ENCODE measurements at places on chromosomes 7 and 10.

DNA sequence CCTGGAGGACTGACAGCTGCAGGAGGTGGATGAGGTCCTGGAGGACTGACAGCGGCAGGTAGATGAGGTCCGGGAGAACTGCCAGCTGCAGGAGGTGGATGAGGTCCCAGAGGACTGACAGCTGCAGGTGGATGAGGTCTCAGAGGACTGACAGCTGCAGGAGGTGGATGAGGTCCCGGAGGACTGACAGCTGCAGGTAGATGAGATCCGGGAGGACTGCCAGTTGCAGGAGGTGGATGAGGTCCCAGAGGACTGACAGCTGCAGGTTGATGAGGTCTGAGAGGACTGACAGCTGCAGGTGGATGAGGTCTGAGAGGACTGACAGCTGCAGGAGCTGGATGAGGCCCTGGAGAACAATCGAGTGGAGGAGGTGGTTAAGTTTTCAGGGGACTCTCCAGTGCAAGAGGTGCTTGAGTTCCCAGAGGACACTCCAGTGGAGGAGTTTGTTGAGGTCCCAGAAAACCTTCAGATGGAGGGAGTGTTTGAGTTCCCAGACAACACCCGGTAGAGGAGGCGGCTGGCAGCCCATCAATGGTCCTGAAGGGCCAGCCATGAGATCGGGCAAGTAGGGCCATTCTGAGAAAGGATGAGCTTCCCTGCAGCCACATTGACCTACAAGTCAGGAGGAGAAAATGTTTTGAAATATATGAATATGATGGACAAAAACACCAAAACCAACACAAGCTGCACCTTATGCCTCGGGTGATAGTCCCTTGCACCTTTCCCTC lies 4.7 kb upstream of the EIF5AL1 start:
- no peak for DNase-seq

GRCh38 chr7:39949971-39950472 lies at the start of gene CDK13:
Gene CDK13 (plus strand): TSS chr7:39950256. CDS start chr7:39950642, 386 bp downstream.
- no peak for DNase-seq

GRCh38 chr10:103481974-103482531 lies 3.0 kb upstream of the CALHM3 start:
- DNase-seq: no peak

GRCh38 chr7:90412458-90413184 lies 9.4 kb downstream of the CLDN12 start:
- no peak for DNase-seq

DNA sequence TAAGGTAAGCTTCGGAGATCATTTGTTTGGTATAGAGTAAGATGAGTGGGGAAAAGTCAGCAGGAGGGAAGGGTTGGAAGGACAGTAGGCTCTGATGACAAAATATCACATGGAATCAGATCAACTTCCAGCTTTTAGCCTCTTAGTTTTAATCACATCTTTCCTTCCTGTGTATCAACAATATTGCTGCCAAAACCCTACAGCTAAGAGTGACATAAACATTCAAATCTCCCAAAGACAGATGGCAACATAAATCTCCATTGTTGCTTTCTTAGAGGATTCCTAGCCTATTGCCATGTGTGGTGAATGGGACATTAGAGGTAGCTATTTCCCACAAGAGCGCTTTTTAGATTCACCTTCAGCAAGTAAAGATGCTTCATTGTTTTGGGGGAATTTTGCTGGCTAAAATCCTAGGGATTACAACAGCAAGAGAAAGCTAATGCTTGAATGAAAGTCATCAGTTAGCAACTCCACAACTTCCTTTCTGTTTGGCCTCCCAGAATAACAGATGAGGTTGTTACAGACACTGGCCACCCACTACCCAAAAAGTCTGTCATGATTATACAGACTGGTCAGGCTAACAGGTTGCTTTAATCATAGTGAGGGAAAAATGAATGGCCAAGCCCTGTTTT lies 35.2 kb upstream of the FZD1 start:
- no peak for DNase-seq

GRCh38 chr10:28705472-28705871 lies 28.2 kb downstream of the BAMBI start:
- DNase-seq: no peak

DNA sequence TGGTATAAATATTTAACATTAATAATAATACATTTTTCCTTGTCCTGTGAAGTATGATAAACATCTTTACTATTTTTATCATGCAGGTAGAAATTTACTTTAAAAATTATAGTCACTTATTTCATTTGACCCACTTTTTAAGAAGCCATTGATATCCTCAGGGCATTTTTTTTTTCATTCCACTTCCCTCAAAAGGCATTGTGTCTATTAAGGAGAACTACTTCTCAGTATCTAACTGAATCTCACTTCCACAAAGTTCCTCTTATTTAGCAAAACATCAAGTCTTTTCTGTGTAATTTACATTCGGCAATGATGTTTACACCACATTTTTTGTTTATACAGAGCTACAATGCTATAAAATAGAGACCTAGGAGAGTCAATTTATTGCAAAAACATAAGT lies 388.2 kb upstream of the AKR1E2 start:
- DNase-seq: no peak

- no peak for DNase-seq
These were observed 183.0 kb upstream of the ANK3 start for GRCh38 chr10:60572511-60573194.

GRCh38 chr10:58795560-58795959 lies 282.9 kb downstream of the BICC1 start:
- DNase-seq: no peak

GRCh38 chr10:64115908-64116643 lies 594.9 kb downstream of the REEP3 start:
- DNase-seq: no peak

DNA sequence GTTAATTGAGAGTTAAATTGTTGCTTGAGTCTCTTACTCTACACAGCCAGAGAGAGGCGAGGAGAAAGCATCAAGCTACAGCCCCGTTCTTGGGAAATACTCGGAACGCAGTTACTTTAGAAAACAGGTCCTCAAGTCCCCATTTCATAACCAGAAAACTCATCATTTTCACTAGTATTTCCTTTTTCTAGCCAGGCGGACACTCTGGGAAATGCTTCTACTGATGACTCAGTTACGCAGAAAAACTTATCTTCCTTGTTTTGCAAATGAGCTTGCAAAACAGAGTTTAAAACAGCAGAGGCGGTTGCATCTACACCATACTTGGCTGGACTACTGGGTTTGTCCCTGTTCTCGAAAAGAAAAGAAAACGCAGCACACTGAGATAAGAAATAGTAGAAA lies 111.4 kb upstream of the FGFR2 start:
- no peak for DNase-seq

GRCh38 chr7:18257711-18258110 lies 230.1 kb upstream of the PRPS1L1 start:
- no peak for DNase-seq

DNA sequence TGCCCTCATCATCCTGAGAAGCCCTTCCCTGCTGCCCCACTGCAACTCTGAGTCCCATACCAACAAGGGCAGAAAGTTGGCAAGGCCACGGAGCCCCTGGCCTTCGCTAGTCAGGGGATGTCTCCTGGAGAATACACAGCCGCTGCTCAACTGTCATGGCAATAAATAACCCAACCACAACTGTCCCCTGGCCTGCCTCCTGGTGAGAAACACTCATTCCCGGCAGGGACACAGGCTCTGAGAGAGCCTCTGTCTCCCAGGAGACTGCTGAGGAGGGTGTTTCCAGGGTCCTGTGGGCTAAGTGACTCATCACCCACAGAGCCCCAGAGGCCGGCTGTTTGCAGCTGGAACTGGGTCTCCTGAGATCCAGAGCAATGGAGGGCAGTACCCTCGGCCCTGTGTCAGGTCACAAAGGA lies 354.1 kb downstream of the TNS3 start:
- DNase-seq: no peak

- no peak for DNase-seq
These were observed 303.5 kb upstream of the AOAH start for GRCh38 chr7:37027557-37028341.

GRCh38 chr10:97331153-97331703 lies 3.3 kb downstream of the FRAT2 start:
- no peak for DNase-seq

- no peak for DNase-seq
These were observed 9.9 kb downstream of the HABP2 start for GRCh38 chr10:113562704-113563103.

DNA sequence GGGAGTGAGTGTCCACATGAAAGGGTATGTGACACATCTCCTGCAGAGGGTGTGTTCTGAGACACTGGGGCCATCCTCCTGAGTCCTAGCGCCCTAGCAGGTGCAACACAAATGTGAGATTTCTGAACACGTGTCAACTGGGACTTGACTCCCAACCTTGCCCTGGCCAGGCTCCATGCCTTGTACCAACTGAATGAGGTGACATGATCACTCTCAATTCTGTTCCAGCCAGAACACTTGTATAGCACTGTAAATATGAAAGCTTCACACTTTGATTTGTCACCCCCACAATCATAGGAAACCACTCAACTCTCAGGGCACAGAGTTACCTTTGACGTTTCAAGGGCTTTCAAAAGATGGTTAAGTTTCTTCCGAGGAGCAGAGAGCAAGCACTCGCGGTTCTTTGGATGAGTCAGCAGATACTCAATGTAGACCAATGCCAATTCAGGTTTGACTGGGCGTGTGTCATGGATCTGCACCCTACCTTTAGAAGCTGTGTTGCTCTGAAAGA lies 48.6 kb downstream of the NCAPG2 start:
- DNase-seq: no peak

DNA sequence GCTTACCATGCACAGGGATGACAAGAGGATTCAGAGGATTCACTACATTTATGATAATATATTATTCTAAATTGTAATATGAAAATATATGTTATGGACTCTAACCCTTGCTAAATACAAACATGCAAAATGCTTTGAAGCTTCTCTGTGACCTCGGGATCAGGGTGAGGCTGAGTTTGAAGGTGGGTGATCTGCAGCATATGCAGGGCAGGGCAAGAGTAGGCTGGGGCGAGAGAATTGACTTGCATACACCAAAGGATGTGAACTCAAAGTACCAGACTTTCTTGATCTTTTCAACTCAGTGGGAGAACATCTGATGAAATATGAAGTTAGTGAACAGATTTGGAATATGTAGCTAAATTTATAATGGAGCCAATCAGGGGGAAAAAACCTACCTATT lies 57.0 kb downstream of the GPR158 start:
- DNase-seq: no peak

DNA sequence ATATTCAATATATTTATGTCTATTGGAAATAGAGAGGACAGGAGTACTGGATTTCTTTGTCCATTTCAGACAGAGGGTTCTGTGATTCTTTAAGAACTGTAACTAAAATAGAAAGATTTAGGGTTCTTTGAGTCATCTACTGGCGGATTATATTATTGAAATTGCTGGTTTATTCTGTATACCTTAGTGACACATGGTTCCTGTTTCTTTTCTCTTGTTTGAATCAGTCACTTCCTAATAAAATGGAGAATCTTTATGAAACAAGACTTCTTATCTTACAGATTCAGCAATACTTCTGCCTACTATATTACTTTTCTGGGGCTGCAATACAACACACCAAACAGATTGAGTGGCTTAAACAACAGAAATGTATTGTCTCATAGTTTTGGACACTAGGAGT lies 20.8 kb upstream of the ZNF800 start:
- DNase-seq: no peak

- DNase-seq: no peak
These were observed 39.0 kb downstream of the TET1 start for GRCh38 chr10:68598978-68599770.

- peak; percentile 3 for DNase-seq
These were observed 220.2 kb downstream of the DGKI start for GRCh38 chr7:137626469-137627067.

DNA sequence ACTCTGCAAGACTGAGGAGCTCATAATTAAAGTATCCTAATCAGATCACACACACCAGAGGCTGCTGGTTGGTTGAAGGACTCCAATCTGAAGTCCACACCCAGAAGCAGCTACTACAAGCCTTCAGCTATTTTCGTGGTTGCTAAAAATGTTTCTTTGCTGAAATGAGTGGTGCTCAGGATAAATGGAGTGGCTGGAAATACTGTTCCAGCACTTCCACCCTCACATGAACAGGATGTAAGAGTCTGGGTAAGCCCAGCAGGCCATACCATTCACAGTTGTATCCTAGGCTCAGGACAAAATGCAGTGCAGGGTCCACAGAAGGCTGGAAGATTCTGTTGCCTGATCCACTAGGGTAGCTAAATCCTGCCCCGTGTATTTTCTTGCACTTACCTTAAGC lies 34.1 kb downstream of the AFAP1L2 start:
- DNase-seq: no peak

DNA sequence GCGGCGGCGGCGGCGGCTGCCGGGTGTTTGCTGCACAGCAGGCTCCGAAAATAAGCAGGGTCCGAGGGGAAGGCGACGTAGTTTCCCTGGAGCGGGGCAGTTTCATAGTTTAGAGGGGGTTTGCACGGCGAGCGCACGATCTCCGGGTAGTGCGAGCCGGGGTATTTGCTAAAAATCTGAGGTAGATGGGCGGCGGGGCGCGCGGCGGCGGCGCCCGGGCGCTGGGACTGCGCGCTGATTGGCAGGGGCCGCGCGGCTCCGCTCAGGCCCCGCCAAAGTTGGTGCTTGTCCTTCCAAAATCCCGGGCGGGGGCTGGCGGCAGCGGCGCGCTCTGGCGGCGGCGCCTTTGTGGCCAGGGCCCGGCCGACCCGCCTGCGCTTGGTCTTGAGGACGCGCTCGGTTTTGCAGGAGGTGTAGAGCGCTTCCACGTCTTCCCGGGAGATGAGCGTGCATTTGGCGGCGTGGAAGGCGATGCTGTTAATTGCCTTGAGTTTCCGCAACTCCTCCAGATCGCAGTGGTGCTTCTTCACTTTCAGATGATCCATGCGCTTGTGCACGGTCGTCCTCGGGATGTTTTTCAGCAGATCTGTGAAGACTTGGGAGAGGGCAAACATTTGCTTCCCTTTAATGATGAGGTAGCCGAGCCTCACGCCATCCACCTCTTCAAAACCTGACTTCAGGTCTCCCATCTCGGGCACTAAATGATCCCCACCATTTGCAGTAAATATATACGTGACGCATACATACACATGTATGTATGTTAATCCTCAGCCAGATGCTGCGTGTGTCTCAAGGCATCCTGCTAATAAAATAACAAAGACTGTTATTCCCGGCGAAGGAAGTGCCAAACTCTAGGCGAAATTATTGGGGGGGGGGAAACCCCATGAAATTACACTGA lies 8.1 kb downstream of the SKIDA1 start:
- DNase-seq: no peak

GRCh38 chr7:80151274-80151665 lies 16.6 kb downstream of the GNAI1 start:
- DNase-seq: no peak

DNA sequence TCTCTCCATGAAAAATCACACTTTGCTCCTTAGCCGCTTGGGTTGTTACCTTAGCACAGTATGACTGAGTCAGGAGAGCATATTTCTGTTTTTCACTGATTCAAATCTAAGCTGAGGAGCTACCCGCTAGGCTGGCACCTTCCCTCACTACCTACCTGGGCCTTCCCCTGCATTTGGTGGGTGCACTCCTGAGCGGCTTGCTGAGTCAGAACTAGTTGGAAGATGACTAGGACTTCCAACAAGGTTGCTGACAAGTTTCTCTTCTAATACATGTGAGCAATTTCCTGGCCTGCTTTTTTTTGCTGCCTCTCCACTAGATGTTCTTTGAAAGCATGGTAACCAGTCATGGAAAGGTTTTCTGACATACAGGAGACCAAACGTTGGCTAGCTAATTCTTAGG lies 43.8 kb upstream of the SEC61G start:
- DNase-seq: no peak

GRCh38 chr7:150939052-150939451 lies 39.1 kb downstream of the KCNH2 start:
- DNase-seq: no peak

GRCh38 chr7:13077466-13077865 lies 390.0 kb downstream of the ARL4A start:
- no peak for DNase-seq
